ENCODE measurements at places on chromosomes 4 and X.
A peak's percentile ranks its signal among the peaks of the same experiment; 100 is the strongest.

GRCh38 chrX:30301208-30301607, 8.0 kb downstream of the NR0B1 start:
- no peak for DNase-seq

- DNase-seq, result no peak
These were observed 24.8 kb downstream of the PDGFC start for GRCh38 chr4:156946516-156947424.

DNA sequence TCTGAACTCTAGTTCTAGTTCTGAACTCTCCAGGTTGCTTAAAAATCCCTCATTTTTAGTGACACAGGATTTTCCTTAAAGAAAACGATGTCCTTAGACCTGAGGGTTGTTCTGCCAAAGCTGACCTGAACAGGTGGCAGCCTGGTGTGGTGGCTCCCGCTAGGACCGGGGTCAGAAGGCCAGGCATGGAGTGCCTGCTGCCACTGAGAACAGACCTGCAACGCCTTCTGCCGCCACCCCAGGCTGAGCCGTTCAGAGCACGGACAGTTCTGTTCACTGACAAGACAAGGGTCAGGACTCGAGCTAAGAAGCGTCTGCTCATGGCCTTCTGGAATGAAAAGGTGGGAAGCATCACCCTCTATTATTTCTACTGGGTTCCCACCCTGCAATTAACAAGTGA, 15.8 kb downstream of the DCTD start:
- no peak for DNase-seq

DNA sequence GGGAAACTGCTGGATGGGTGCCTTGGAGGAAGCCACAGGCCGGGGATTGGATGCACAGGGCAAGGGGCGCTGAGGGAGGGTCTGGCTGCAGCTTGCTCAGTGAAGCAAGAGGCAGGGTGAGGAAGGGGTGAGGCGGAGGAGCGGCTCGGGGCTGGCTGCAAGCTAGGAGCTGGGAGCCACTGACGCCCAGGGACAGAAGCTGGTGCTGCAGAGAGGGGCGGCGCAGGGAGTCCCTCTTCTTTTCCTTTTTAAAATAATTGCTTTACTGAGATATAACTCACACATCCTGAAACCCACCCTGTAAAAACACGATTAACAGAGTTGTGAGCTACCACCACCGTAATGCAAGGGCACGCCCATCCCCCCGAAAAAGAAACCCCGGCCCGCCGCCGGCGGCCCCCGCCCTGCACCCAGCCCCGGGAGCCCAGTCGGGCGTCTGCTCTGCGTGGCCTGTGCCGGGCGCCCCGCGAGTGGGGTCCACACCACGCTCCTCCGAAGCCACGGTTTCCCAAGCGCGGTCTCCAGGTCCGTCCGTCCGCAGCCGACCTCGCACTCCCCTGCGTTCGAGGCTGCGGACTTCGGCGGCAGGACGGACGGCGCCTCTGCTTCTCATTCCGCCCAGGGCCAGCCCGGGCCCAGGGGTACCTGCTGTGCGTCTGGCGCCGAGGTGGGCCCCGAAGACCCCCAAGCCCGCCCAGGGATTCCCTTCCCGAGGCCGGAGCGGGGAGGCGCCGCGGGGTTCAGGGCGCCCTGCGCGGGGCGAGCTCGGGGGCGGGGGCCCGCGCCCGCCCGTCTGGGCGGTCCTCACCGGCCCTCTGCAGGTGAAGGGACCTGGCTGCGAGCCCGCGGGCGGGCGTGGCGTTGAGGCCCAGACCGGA, 866 bp upstream of the UVSSA start:
- peak; percentile 81 for DNase-seq

DNA sequence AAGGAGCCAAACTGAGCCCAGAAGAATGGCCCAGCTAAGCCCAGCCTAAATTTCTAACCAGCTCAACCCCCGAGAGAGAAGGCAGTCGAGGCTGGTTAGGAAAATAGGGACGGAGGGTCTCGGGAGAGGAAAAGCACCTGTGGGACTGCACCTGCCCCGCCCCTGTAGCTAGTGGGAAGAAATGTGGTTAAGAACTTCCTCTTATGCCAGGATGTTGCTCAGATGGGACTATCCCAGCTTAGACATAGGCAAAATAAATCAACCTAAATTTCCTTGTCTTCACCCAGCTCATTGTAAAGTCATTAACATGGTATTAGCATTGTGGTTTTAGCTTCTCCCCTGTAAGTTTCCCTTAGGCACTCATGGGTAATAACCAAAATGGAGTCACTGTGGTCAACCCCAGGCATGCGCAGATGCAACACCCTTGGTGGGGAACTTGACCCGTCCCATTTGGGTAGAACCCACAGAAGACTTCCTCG, 86.8 kb downstream of the ZNF718 start:
- peak; percentile 19 for DNase-seq

- peak; percentile 3 for DNase-seq
These were observed 435.8 kb downstream of the MAGEB5 start for GRCh38 chrX:26651755-26652154.

- peak; percentile 20 for DNase-seq
These were observed 66.3 kb downstream of the SMC1A start for GRCh38 chrX:53356186-53356585.

DNA sequence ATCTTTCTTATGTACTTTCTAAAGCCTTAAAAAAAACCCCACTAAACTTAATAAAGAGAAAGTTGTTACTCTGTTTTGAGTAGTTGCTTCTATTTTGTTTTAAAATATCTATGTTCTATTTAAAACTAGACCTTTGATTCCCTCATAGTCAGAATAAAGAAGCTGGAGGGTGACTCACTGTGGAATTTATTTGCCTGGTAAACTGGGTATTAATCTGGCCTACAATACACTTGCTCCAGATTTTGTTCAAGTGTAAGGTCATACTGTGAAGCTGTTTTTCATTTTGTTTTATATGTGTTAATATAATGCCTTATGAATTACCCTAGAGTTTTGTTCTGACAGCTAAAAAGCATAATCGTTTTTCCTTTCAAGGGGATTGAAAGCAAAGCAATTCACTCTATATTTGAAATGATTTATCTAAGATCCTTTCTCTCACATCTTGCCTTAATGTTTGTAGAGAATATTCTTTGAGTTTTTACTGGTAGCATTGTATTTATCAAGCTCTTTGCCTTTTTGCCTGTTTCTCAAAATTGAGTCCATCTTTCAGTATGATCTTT, 277.4 kb upstream of the PITX2 start:
- DNase-seq, result no peak

- DNase-seq, result no peak
These were observed 221.3 kb downstream of the PPP3CA start for GRCh38 chr4:101126059-101126458.

DNA sequence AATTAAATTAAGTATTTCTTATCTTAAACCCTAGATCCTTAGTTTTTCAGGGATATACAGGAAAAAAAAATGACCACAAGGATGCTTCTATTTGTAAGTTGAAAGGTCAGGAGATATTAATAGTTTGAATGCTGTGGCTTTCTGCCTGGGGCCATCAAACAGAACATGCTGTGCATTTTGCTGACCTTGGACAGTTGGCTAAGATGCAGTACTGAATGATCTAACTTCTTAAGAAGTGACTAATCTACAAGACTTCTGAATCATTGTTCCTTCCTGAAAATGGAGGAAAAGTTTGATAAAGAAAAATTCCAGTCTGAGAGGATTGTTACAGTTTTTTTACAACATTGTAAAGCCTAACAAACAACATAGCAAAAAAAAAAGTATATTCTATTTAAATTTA, 237.8 kb upstream of the JADE1 start:
- no peak for DNase-seq

Data from activated CD4-positive, alpha-beta T cell treated with anti-CD3 and anti-CD28 coated beads for 36 hours (primary cell).